Upper lobe of right lung (tissue), 1 donor: ENCODE measurements at places on chromosomes 12 and 14. TPM values are rescaled to one million over a fixed set of nuclear protein-coding genes. Genes with fewer than 3 reads are reported as not detected.

DNA sequence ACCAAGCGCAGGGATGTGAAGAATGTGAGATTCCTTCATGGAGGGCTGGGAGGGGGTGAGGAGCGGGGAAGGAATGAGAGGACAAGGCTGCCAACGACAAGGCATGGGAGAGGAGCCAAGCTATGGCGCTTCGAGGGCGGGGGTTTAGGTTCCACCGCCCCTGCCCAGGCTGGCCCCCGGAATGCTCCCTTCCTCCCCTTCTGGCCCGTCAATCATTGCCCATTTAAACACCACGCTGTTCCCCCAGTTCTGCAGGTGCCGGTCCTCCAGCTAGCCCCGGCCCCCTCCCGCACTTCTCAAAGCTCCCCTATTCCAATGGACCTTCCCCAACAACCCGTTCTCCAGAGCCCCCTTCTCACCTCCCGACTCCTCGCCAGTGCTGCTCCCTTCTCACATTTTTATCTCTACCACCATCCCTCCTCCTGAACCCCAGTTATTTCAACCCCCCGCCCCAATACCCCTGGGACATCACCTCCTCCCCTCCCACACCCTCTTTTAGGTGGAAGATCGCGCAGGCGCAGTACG, 428 bp downstream of the RNF41 start:
- H3K4me1 ChIP-seq, result peaks cover 39% of the 10 kb centered on the region
- peak; percentile 79 for DNase-seq
- peaks cover 14% of the 10 kb centered on the region for H3K36me3 ChIP-seq
- H3K27me3 ChIP-seq, result no peaks in the 10 kb centered on the region
- H3K4me3 ChIP-seq, result peak overlapping the region; percentile 75

- H3K4me3 ChIP-seq, result no peak overlapping the region
- no peaks in the 10 kb centered on the region for H3K36me3 ChIP-seq
- H3K4me1 ChIP-seq, result peaks cover 50% of the 10 kb centered on the region
- no peak for DNase-seq
- peak overlapping the region; percentile 70 for H3K27ac ChIP-seq
- no peaks in the 10 kb centered on the region for H3K27me3 ChIP-seq
Measured at GRCh38 chr14:55097881-55098560, 31.0 kb upstream of the LGALS3 start.

DNA sequence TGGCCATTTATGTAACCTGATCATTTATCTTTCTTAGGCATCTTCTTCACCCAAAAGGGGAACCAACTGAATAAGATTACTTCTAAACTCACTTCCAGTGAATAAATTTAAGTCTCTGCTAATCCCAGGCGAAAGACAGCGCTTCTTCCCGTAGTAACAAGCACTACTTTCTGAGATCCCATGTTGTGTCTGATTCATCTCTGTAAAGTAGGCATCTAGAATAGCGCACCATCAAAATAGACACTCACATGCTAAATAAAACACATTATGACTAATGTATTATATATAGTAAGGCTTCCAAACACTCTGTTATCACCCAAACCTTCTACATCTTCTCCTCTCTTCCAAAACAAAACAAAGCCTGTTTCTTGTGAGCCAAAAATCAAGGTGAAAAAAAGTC, 15.1 kb downstream of the GTF2A1 start:
- no peaks in the 10 kb centered on the region for H3K27me3 ChIP-seq
- H3K36me3 ChIP-seq, result peaks cover 56% of the 10 kb centered on the region
- H3K4me1 ChIP-seq, result no peaks in the 10 kb centered on the region
- H3K4me3 ChIP-seq, result no peak overlapping the region
- no peak for DNase-seq

DNA sequence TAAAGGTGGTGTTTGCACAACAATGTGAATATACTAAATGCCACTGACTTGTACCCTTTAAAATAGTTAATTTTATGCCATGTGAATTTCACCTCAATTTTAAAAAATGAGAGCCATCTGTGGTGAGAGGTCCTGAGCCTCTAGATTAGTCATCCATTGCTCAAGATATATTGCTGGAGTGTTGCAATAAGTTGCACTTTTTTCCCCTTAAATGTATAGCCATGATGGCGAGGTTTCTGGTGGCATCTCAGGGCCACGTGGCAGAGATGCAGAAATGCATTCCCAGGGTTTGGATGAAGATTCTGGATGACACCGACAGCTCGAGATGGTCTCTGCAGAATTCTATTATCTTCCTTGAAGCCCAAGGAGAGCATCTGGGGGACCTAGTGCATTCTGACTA, 153.7 kb downstream of the AACS start:
- DNase-seq, result no peak
- H3K4me3 ChIP-seq, result no peak overlapping the region
- no peak overlapping the region for H3K27ac ChIP-seq
- peaks cover 19% of the 10 kb centered on the region for H3K27me3 ChIP-seq
- H3K36me3 ChIP-seq, result no peaks in the 10 kb centered on the region

GRCh38 chr12:104827587-104827986, 130.5 kb downstream of the SLC41A2 start:
- H3K27ac ChIP-seq, result no peak overlapping the region
- H3K4me3 ChIP-seq, result no peak overlapping the region
- H3K27me3 ChIP-seq, result no peaks in the 10 kb centered on the region
- no peak for DNase-seq
- H3K4me1 ChIP-seq, result no peaks in the 10 kb centered on the region

GRCh38 chr12:6768990-6769389, 2.8 kb downstream of the PTMS start:
- peak overlapping the region; percentile 75 for H3K4me3 ChIP-seq
- H3K36me3 ChIP-seq, result peaks cover 14% of the 10 kb centered on the region
- no peaks in the 10 kb centered on the region for H3K27me3 ChIP-seq
- H3K4me1 ChIP-seq, result peaks cover 43% of the 10 kb centered on the region
- no peak for DNase-seq
- peak overlapping the region; percentile 20 for H3K27ac ChIP-seq

DNA sequence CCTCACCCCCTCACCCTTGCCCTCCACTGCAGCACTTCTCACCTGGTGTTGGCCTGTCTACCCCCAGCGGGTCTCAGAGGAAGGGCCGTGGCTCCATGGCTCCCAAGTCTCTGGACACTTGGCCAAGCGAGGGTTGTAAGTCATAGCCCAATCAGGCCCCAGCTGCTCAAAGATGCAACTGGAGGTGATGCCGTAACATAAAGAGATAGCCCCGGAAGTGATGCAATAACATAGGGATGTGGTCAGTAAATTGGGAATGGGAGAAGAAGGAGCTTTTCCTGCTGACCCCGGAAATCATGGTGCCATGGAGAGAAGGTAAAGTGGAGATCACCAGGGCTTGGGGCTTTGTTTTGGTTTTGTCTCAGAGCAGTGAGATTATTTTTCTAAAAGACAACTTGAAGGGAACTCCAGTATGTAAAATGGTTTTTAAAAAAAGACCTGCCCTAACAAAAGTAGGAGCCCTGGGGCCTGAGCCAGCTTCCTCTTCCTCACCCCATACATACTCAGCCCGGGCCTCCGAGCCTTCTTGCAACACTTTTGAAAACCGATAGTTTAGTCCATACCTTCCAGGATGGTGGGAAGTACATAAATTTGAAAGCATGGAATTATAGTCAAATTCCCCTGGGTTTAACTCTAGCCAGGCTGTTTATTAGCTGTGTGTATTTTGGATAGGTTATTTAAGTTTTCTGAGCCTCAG, 212.5 kb downstream of the CRADD start:
- H3K36me3 ChIP-seq, result no peaks in the 10 kb centered on the region
- no peak for DNase-seq
- no peak overlapping the region for H3K27ac ChIP-seq
- H3K4me3 ChIP-seq, result no peak overlapping the region
- no peaks in the 10 kb centered on the region for H3K27me3 ChIP-seq

DNA sequence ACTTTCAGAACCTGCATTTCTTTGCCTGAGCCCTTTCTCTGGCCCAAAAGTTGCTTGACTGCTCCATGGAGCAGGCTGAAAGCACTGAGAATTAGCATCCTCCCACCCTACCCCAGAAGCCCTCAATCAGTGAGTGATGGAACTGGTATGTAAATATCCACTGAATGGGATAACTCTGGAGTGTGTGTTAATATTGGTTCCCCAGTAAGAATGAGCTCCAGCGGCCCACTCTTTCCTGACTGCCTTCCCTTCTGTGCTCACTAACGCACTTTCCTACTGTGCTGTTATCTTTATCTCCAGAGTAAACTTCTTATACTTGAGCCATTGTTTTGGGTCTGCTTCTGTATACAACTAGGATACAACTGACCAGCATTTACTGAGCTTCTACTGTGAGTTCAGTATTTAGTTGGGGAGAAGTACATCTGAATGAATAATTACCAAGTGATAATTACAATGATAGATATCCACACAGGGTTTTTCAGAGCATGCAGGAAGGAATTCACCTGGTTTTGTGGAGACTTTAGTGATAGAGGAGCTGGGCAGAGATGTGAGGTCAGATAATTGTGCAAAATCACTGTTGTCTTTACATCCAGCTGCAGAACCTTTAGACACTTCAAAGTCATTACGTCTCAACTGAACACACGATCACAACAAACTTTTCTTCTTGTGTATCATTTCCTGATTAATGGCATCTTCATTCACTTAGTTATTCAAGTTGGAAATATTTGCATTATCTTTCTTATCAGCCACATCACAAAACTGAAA, 149.2 kb upstream of the BTG1 start:
- H3K4me3 ChIP-seq, result no peak overlapping the region
- no peaks in the 10 kb centered on the region for H3K36me3 ChIP-seq
- DNase-seq, result no peak
- H3K27ac ChIP-seq, result no peak overlapping the region

DNA sequence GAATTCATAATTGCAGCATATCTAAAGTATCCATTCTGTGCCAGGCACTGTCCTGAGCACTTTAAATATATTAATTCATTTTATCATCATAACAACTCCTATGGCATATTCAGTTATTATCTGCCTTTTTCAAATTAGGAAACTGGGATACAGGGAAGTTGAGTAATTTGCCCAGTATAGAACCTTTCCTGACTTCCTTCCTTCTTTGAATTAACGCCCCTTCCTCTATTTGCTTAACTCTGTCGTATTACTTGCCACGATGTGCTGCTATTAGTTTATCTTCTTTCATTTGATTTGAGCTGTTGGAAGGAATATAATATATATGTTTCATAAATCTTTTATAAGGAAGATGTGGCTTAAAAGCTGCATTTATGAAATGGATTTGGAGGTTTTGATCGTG, 25.4 kb upstream of the FAM177A1 start:
- H3K36me3 ChIP-seq, result peaks cover 88% of the 10 kb centered on the region
- no peak overlapping the region for H3K27ac ChIP-seq
- H3K4me1 ChIP-seq, result no peaks in the 10 kb centered on the region
- no peak for DNase-seq
- H3K4me3 ChIP-seq, result no peak overlapping the region
- H3K27me3 ChIP-seq, result no peaks in the 10 kb centered on the region

DNA sequence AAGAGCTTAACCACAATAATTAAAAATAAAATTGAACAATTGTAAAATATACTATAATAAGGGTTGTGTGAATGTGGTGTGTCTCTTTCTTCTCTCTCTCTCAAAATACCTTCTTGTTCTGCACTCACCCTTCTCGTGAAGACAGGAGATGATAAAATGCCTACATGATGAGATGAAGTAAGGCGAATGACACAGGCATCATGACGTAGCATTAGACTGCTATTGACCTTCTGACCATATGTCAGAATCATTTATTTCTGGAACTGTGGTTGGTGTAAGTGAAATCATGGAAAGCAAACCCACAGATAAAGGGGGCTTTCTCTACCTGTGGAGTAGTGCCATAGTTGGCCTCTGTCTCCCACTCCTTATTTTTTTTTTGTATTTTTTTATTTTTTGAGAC, 37.8 kb upstream of the NUAK1 start:
- no peak overlapping the region for H3K27ac ChIP-seq
- H3K4me3 ChIP-seq, result no peak overlapping the region
- H3K27me3 ChIP-seq, result no peaks in the 10 kb centered on the region
- DNase-seq, result no peak

GRCh38 chr12:131381716-131382430, 329.0 kb upstream of the SFSWAP start:
- H3K27me3 ChIP-seq, result peaks cover 43% of the 10 kb centered on the region
- no peak for DNase-seq
- no peaks in the 10 kb centered on the region for H3K36me3 ChIP-seq

DNA sequence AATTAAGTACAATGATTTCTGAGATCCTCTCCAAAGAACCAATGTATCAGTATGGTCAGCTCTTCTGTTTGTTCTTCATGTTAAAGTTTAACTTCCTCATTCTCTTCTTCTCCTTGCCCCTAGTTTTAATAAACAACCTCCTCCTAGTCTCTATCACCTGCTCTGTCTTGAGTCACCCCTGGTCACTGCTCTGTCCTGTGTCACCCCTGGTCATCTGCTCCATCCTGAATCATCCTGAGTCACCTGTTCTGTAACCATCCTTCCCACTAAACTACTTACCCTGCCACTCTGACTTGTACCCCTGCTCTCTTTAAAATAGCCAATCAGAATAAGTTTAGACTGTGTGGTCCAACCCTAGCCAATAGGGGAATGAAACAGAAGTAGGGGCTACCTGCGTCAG, 100.5 kb downstream of the ALG10B start:
- H3K4me3 ChIP-seq, result no peak overlapping the region
- H3K4me1 ChIP-seq, result no peaks in the 10 kb centered on the region
- no peak overlapping the region for H3K27ac ChIP-seq
- no peak for DNase-seq
- no peaks in the 10 kb centered on the region for H3K36me3 ChIP-seq

DNA sequence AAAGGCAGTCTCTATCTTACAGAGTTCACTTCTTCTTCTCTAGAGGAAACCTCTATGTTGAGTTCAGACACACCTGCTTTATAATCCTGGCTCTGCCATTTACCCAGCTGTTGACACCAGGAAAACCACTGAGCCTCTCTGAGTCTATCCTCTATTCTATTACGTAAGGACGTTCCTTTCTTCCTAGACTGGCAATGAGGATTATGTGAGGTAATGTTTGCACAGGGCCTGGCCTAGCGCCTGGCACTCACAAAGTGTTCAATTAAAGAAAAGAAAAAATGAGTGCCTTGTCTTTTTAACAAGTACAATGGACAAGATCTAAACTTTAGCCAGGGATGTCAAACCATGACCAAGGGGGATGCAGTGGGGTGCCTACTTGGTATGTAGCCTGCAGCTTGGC, 641.9 kb upstream of the TBX3 start:
- DNase-seq, result no peak
- H3K4me3 ChIP-seq, result no peak overlapping the region
- H3K4me1 ChIP-seq, result peaks cover 7% of the 10 kb centered on the region
- no peaks in the 10 kb centered on the region for H3K36me3 ChIP-seq

The CYP46A1 gene
- total RNA-seq, result 1.3 TPM

The GARIN6 gene
- not detected for total RNA-seq

The ANG gene
- 28.1 TPM for total RNA-seq

The RBMS2 gene
- 142 TPM for total RNA-seq

The LRRK2 gene
- total RNA-seq, result 415 TPM

The USP44 gene
- total RNA-seq, result 14.9 TPM

The MYF6 gene
- total RNA-seq, result not detected

The ABCC9 gene
- total RNA-seq, result 32.6 TPM
